AML-193 (cell line): ENCODE measurements at places on chromosomes 1 and 21.

DNA sequence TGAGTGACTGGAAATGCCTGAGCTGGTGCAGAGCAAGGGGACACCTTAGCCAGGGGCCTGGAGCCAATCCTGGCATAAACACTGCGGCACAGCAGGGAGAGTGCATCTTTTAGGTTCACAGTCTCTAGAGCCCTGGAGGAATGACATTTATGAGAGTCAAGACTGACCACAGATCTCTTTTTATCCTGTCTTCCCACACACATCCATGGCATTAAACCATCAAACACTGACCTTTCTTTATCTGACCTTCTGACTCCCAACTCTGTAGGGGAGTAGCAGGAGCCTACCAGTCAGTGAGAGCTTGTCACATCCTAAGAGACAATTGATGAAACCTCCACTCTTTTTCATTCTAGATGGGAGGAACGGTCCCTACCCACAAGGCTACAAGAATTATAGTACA lies 7.9 kb downstream of the CD34 start:
- DNase-seq = no peak

DNA sequence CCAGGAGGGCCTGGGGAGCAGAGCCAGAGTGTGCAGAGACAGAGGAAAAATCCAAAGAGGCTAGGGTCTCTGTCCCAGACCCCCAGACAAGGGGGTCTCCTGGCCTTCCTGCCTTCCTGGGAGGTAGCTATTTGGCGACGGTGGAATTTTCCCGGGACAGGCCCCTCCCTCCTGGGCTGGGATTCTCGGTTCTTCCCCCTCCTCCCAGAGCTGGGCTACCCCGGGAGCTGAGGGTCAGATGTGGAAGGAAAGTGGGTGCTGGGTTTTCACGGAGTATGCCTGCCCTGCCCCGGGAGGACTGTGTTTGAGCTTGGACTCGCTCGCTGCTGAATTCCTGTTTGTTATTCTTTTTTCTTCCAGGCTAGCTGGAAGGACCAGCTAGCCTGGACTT lies 759 bp downstream of the AMPD2 start:
- DNase-seq = no peak

GRCh38 chr1:147334292-147334691 lies 91.8 kb downstream of the CHD1L start:
- no peak for DNase-seq

- DNase-seq = no peak
Measured at GRCh38 chr1:27562021-27562420, 41.9 kb downstream of the AHDC1 start.

- no peak for DNase-seq
Measured at GRCh38 chr1:169003864-169004516, 102.5 kb upstream of the ATP1B1 start.

DNA sequence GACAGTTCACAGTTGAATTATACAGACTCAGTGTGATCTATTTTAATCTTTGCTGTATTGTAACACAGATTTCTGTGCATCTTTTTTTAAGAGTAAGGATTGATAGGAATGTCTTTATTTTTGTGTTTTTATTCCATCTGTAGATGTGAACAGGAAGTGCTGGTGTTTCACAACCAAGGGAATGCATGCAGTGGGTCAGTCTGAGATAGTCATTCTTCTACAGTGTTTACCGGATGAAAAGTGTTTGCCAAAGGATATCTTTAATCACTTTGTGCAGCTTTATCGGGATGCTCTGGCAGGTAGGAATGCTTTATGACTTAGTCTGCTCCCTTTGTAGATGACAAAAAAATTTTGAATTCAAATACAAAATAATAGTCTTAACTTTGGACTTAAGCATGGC lies 84.5 kb downstream of the CC2D1B start:
- no peak for DNase-seq

DNA sequence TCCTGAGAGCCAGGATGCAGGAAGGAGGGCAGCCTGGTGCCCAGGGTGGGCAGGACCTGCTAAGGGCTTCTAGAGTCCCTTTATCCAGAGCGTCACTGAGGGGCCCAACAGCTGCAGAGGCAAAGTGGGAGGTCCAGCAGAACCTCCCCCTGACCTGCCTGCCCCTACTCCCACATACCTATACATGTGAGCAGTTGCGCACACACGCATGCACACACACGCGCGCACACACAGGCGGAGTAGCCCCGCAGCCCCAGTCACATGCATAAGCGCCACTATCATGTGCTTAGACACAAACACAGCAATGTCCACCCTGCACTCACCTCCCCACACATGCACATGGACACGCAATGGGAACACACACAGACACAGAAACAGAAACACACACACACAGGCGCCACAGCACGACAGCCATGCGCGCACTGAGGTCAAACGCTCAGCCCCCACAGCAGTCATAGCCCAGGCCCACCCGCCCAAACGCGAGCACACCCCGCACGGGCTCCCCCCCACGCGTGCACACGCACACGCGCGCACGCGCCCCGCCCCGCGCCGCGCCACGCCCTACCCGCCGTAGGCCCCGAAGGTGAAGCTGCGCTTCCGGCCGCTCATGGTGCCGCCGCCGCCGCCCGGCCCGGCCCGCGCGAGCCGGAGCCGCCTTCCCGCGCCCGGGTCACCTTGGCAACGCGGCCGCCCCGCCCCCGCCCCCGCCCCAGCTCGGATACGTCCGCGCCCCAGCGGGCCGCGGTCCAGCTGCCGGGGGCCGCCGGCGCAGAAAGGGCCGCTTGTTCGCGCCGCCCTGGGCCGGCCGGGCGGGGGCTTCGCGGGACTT lies 17.7 kb downstream of the RAP1GAP start:
- DNase-seq = no peak

DNA sequence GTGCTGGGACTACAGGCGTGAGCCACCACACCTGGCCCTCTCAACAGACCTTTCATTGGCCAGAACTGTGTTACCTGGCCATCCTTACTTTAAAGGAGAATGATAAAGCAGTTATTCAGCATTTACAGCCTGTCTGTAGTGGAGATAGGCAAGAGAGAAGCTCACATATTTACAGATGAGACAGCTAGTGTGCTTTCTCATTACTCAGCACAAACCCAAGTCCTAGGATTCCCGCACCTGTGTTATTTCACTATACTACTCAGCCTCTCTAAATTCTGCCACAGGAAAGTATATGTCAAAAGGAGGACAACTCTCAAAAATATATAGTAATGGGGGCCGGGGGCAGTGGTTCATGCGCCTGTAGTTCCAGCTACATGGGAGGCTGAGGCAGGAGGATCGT lies 15.9 kb upstream of the MYOC start:
- no peak for DNase-seq

- DNase-seq = no peak
Measured at GRCh38 chr1:54161495-54162168, 8.8 kb upstream of the CDCP2 start.

GRCh38 chr1:214326406-214326805 lies 45.4 kb downstream of the SMYD2 start:
- no peak for DNase-seq

DNA sequence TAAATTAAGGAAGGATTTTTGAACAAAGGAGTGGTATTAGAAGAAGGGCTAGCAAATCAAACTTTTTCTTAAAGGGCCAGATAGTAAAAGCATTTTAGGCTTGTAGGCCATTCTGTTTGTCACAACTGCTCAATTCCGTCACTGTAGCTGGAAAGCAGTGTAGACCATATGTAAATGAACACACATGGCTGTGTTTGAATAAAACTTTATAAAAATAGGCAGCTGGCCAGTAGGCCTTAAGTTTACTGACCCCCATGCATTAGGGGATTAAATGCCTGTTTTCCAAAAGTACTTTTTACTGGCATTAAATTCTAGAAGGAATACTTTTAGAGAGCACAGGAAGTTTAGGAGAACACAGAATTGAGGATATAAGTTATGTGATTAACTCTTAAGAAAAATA lies 8.9 kb downstream of the IVNS1ABP start:
- no peak for DNase-seq

DNA sequence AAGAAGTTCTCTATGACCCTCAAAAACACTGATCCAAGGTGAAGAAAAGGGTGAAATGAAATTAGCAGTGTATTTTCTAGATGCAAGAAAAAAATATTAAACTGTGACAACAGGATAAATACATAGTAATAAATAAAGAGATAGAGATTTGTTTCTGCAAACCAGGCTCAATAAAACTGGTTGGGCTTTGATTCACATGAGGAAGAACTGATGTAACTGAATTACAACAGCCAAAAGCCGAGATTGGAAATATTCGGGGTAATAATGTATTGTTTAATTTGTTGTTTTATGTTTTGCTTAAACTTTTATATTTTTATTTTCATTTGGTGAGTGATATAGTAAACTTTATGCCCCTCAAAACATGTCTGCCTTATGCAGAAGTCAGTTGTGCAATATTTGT lies 285.0 kb downstream of the BRINP3 start:
- DNase-seq = no peak

- DNase-seq = no peak
Measured at GRCh38 chr1:168613038-168613451, 36.6 kb downstream of the XCL1 start.

DNA sequence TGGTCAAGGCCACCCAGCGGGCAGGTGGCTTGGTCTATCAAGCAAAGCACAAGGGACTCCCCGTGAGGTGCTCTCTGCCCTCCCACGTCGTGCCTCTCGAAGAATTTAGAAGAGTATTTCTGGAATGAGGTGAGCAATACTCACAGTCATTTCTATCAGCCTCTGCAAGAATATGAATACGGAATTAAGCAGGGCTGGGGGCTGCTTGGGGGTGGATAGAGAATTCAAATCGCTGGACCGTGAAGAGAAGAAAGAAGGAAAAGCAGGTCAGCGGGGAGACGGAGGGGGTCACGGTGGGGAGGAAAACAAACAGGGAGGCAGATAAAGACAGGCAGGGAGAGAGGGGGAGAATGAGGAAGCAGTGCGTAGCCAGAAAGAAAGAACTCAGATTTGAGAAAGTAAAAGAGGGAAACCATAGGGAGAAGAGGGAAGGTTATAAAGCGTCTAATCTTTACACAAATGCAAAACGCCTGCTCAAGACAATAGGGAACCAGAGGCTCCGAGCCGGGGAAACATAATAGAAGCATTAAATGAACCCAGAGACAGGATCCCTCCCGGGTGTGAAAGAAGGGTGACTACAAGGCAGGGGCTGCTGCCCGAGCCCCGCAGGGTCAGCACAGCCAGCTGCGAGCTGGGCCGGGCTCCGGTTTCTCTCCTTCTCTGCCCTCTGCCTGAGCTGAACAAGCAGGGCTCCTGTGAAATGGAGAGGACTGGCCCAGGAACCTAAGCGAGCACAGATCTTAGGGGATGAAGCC lies 2.1 kb upstream of the EDN2 start:
- no peak for DNase-seq

DNA sequence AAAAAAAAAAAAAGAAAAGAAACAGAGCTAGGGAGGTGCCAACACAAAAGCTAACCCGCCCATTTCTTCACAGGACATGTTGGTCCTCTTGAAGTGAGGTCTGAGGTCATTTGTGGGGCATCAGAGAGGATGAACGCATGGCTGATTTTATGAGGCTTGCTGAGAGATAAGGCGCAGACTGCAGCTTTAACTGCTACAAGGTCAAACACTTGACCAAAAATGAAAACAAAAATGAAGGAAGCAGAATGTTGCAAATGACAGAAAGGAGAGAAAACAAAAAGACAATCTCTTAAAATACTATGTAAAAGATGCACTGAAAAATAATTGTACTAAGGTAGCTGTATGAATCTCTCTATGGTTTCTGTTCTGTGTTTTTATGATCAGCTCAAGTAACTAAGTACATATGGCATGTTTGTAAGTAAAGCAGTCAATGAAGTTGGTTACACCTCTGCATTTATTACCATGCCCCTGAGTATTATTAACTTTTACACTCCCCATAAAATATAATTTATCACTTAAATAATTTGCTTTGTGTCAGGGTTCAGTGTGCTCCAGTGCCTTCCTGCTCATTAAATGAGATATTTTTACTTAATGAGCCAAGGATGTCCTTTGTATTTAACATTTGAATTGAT lies 249.1 kb upstream of the NR5A2 start:
- DNase-seq = no peak

DNA sequence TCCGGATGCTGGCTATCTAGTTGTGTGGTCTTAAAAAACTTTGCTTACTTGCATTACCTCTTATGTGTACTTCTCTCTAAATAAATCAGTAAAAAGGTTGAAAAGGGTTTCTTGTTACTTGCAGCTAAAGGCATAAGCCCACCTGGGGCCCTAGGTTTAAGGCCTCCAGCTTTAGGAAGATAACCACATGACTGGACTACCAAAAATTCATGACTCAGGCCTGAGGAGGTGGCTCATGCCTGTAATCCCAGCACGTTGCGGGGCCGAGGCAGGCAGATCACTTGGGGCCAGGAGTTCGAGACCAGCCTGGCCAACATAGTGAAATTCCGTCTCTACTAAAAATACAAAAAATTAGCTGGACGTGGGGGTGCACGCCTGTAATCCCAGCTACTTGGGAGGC lies 142.9 kb downstream of the APP start:
- no peak for DNase-seq

DNA sequence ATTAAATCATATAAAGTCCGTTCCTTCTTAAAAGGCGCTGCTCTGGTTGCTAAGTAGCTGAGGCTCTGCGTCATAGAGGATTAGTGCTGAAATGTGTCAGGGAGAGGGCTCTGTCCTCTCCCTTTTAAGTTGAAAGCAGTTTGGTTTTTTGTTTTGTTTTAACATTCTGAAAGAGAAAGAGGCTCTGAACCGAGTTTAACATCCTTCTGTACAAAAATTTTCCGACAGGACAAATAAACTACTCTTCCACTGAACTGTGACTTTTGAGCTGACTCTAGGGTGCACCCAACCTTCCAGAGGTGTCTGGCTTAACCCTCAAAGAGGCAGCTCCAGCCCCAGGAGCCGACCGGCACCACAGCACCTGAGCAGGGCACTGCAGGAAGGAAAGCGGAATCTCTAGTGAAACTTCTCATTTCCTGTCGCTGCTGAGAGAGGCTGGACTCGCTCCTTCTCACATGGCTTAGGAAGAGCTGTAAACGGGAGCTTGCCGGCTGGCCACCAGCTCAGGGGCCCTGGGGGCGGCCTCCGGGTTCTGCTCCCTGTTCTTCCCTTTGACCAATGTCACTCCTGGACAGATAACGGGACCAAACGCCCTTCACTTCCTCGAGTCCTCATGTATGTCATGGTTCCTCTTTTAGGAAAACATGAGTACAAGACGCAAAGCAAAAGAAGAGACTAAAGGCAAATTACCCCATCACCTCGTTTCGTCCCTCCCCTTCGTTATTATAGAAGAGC lies 1.2 kb downstream of the VAV3 start:
- peak; percentile 50 for DNase-seq

DNA sequence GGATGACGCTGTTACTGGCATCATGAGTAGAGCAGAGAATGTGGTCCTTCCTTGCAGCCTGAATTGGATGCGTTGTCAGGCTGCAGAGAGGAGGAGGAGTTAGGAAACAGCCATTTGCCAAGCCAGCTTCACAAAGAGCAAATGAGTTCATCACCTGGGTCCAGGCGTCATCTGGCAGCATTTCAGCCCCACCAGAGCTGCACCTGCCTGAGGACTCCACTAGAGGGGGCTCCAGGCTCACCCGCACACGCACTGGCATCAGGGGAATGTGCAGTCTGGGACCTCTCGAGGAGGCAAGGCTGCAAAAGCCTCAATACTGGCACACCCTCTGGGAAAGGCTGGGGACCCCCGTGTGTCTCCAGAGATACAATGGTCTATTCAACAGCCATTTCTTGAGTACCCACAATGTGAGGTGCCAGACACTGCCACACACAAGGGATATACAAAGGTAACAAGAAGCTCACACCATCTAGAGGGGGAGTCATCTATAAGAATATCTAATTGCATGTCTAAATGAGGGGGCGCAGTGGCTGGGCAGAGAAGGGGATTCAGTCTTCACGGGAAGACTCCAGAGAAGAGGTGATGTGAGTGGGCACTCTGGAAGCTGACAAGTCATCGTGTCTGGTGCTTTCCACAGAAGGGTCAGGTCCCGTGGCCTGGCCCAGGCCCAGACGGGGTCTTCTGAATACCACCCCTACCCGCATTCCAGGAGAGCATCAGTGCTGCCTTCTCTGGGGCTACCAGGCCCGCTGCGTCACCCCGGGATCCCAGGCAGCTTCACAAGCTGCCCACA lies 53.5 kb upstream of the CNTN2 start:
- peak; percentile 66 for DNase-seq
